Body of pancreas (tissue), 4 donors: ENCODE measurements at places on chromosomes 11 and 22.

GRCh38 chr22:39197578-39197977 is 45.1 kb upstream of the CBX7 start:
- DNase-seq: no peak

DNA sequence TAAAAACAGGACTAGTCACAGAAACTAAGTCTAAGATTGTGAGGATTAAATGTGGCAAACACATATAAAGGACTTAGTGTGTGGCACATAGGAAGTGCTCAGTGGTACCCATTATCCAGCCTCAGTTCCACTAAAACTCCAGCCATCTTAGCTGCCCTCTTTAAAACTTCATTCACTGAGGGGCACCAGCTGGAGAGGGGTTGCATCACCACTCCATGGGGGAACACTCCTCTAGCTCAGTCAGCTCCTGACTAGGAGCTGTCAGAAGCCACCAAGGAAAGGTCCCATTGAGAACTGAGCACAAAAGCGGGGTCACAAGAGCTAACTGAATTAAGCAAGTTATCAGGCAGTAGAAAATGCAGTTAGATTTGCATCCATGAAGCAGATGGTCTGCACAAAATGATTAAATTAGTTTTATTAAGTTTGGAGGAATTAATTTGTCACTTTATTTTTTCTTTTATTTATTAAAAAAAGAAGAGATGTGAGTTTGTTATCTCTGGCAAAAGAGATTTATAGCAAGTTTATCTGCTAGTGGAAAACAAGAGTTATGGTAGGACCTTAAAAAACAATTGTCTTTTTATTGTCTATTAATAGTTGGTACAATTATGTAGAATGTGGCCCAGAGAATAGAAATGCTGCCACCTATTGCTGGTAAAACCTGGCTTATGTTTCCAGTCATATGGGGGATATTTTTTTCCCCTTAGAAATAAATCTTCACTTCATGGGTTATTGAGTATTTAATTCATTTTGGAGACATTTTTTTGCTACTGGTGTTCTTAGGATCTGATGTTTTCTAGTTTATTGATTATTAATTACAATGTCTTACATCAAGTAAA is 95.7 kb downstream of the NAV2 start:
- DNase-seq: no peak

- peak; percentile 60 for DNase-seq
Measured at GRCh38 chr22:22710719-22711531, 66.5 kb downstream of the GGTLC2 start.

DNA sequence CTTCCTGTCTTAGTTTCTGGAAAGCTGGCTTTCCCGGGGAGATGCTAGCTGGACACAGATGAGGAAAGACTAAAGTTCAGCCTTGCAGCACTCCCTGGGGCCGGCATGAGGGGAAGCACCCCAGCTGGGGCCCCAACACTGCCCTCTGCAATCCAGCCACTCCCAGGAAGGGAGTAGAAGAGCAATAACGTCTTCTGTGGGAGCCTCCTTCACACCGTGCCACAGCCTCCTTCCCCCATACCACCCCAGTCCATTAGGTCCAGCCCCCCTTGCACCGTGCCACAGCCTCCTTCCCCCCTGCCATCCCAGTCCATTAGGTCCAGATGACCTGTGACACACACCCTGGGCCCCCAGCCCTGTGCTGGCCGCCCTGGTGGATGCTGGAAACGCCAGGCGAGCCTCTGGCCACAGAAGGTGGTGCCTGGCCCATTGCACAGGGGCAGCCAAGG is 44.1 kb upstream of the PRDM11 start:
- no peak for DNase-seq

DNA sequence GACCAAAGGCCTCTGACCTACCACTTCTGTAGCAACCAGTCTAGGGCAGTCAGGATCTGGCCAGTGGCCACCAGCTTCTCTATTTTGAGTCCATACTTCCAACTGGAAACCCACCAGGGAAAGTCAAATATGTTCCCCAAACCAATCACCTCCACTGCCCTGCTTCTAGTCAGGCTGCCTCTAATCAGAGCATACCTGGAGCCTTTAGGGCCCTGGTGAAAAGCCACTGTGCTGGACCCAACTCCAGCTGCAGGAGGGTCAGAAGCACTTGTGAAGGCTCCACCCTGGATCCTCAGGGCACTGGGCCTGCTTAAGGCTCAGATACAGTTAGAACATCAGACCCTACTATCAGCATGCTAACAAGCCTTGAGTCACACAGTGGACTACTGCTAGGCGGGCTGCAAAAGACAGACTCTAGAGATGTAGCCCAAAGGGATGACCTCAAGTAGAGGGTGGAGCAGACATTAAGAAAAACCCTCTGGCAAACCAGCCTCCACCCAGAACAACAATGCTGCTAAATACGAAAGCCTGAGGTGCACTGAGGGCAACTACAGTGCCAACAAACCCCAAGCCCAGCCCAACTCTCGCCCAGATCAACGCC is 69.2 kb downstream of the DGCR2 start:
- no peak for DNase-seq

- peak; percentile 52 for DNase-seq
Measured at GRCh38 chr22:24161909-24162308, 19.4 kb upstream of the SUSD2 start.

DNA sequence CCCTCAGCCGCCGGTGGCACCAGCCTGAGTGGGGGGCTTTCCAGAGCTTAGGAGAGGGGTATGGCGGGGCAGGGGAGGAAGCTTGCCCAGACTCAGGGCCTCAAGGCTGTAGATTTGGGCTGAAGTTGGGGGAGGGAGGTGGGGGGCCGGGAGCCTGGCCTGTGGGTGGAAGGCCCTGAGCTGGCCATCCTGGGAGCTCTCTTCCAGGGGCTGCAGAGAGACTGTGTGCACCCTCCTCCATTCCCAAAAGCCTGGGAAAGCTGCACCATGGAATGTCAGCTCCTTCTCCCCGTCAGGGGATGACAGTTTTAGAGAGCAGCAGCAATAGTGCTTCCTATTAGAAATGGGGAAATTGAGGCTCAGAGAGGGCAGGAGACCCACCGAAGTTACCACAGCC is 1.0 kb downstream of the SYT12 start:
- DNase-seq: no peak

DNA sequence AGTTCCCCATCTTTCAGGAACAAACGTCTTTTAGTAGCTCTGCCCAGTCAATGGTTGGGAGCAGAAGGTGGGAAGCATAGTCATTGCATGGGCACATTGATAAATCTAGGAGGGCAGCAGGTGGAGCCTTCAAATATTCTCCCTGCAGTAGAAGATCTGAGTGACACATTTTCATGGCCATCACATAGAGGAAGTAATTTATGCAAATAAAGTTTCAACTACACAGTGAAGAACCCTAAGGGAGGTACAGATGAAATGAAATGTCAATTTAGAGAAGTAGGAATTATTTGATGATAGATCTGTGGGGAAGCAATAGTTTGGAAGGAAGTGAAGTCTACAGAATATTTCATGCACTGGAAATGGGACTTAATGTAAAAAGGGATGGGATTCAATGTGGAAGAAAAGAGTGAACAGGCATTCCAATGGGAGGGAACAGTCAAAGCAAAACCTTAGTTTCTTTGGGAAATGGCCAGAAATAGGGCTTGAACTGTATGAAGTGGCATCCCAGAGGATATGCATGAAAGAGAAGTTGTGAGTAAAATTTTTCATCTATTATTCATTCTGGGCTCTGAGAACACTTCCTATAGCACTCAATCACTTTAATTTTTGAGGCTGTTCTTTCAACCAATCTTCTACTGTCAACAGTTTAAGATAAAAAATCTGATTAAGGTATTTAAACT is 256.2 kb upstream of the LUZP2 start:
- no peak for DNase-seq

- no peak for DNase-seq
Measured at GRCh38 chr11:9855579-9856287, 191.9 kb downstream of the SWAP70 start.

DNA sequence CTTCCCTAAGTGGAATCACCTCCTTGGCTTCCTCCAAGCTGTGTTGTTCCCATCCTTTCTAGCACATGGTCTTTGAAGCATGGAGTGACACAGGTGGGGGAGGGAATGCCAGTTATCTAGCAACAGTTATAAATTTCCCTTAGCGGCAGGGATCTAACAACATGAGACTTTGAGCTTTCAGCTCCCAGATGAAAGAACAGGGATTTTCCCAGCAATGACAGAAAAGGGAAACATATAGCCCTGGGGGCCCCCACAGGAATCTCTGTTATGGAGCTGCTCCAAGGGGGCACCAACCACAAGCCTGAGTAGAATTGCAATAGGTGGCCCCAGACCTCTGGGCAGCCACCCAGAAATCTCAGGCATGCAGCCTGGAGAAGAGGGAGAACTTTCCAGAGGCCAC is 163.0 kb downstream of the GRIK4 start:
- no peak for DNase-seq

GRCh38 chr11:350723-351255 is 18.5 kb upstream of the B4GALNT4 start:
- DNase-seq: no peak

GRCh38 chr11:19992162-19992561 is 168.1 kb downstream of the DBX1 start:
- DNase-seq: no peak

GRCh38 chr11:102391549-102392237 is 44.7 kb downstream of the BIRC2 start:
- DNase-seq: no peak

GRCh38 chr11:18315893-18316292 is 6.0 kb downstream of the HPS5 start:
- DNase-seq: no peak

DNA sequence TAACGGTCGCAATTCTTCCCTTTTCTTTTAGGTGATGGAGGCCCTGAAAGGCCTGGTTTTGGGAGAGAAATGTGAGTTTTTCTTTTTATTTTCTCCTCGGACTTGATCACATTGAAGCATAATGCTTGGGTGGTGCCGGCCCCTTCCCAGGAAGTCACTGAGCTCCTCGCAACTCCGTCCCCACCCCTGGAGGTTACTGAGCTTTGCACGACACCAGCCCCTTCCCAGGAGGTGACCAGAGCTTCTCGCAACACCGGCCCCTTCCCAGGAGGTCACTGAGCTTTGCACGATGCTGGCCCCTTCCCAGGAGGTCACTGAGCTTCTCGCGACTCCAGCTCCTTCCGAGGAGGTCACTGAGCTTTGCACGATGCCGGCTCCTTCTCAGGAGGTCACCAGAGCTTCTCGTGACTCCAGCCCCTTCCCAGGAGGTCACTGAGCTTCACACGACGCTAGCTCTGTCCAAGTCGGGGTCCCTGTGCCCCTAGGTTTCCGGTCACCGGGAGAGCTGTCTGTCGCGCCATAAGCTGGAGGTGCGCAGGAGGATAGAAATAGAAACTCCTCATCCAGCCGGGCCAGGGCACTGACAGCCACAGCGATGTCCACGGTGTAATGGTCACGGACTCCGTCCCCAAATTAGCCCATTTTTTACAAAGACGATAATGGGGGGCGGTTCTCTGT is 586.4 kb downstream of the BRD1 start:
- no peak for DNase-seq

DNA sequence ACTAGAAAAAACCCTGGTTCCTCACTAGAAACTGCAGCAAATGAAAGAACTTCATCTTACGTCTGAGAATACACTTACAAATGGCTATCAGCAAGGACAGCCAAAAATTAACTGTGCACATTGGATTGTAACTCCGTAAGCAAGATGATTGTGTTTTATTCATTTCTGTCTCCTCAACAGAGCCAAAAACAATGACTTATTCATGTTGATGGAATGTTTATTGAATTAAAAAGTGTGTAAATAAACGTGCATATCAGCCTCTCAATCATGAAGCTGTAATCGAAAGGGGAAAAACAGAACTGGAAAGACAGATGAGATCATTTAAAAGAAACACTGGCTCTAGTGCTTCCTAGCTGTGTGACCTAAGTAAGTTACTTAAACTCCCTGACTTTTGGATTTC is 307.5 kb upstream of the ZC3H12C start:
- DNase-seq: no peak

- no peak for DNase-seq
Measured at GRCh38 chr11:73465023-73465675, 89.0 kb downstream of the RELT start.

- peak; percentile 98 for DNase-seq
Measured at GRCh38 chr11:8707541-8708191, 25.1 kb downstream of the RPL27A start.

GRCh38 chr11:40302669-40303068 is 1156.8 kb downstream of the LRRC4C start:
- no peak for DNase-seq

- no peak for DNase-seq
Measured at GRCh38 chr11:74169738-74170458, 904 bp downstream of the C2CD3 start.

DNA sequence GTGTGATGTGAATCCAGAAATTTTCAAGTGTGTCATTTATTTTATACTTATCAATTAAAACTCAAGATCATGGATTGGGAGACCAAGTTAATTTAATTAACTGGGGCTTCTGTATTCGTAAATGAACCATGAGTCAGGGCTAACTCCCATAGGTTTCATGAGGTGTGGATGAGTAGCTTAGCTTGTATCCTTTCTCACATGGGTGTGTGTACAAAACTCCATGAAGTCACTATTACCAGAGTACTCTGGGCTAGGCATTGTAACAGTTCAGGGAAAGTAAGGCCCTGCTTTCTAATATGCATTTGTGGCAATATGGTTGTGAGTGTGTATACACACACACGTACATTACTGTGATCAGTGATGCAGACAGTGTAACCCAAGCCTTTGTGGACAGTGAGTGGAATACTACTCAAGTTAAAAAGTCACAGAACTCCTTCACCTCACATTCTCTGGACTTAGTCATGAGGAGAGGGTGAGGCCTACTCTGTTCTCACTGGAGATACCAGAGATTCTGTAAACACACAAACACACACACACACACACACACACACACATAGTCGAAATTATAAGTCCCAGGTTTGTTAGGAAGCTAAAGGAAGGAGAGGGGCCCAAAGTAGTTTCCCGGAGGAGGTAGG is 3.5 kb downstream of the CNTF start:
- DNase-seq: no peak

GRCh38 chr22:48605856-48606481 is 1221.7 kb downstream of the BRD1 start:
- peak; percentile 56 for DNase-seq

DNA sequence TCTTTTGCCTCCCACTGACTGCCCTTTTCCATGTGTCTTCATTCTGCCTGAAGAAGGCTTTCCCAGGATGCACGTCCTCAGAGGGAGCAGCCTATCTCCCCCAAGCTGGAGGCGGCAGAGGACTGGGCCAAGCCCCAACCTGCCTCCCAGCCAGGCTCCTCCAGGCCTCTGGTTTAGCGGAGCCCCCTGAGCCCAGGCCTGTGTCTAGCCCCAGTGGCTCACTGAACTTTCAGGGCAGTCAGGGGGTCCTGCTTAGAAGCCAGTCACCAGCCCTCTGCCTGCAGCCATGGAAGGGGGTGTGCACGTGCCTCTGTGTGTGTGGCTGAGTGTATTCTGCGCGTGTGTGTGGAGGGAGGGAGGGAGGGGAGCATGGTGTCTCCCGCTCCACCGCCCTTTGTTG is 10.4 kb upstream of the GRK2 start:
- no peak for DNase-seq
